M059J (cell line): ENCODE measurements at places on chromosomes 5 and 9. TPM values are rescaled to one million over a fixed set of nuclear protein-coding genes. Genes with fewer than 3 reads are reported as not detected.

GRCh38 chr9:14932641-14933040, 22.4 kb upstream of the FREM1 start:
- DNase-seq, result no peak

- DNase-seq, result no peak
These were observed 9.5 kb upstream of the BARX1 start for GRCh38 chr9:93964685-93965084.

- no peak for DNase-seq
These were observed 61.9 kb upstream of the GPBP1 start for GRCh38 chr5:57111993-57112392.

GRCh38 chr5:142874540-142874939, 104.4 kb downstream of the ARHGAP26 start:
- DNase-seq, result peak; percentile 92

DNA sequence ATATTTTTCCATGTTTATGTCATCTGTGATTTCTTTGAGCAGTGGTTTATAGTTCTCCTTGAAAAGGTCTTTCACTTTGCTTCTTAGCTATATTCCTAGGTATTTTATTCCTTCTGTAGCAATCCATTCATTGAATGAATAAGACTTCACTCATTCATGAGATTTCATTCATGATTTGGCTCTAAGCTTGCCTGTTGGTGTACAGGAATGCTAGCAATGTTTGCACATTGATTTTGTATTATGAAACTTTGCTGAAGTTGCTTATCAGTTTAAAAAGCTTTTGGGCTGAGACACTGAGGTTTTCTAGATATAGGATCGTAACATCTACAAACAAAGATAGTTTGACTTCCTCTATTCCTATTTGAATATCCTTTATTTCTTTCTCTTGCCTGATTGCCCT, 15.9 kb downstream of the RLN2 start:
- DNase-seq, result no peak

The GRM6 gene
- not detected in 2 replicates for total RNA-seq
